EH (cell line): ENCODE measurements at places on chromosomes 12 and 14.

DNA sequence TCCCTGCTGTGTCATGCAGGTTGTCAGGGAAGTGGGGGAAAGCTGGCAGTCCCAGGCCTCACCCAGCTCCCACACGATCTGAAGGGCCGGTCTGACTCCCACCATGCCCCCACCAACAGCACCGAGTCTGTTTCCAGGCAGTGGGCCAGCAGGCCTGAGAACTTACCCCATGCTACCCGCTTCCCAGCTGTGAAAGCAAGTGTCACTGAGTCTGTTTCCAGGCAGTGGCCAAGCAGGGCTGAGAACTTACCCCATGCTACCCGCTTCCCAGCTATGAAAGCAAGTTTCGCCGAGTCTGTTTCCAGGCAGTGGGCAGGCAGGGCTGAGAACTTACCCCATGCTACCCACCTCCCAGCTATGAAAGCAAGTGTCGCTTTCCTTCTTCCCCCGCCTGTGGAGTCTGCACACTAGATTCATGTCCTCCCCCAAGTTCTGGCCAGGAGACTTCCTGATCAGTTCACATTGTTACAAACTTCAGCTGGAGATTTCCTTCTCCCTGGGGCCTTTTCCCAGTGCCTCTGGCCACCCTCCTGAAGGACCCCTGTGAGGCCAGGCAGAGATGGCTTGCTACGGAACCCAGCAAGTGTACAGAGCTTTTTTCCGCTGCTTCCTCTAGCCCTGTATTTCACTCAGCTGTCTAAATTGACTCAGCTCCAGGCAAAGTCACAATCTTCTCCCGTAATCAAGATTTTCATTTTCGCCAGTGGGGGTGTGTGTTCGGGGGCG is 435.4 kb downstream of the TMTC2 start:
- DNase-seq, result no peak

GRCh38 chr14:24908592-24909236 is 141.2 kb downstream of the STXBP6 start:
- no peak for DNase-seq

- no peak for DNase-seq
Measured at GRCh38 chr14:36505181-36505815, 14.7 kb downstream of the NKX2-1 start.

DNA sequence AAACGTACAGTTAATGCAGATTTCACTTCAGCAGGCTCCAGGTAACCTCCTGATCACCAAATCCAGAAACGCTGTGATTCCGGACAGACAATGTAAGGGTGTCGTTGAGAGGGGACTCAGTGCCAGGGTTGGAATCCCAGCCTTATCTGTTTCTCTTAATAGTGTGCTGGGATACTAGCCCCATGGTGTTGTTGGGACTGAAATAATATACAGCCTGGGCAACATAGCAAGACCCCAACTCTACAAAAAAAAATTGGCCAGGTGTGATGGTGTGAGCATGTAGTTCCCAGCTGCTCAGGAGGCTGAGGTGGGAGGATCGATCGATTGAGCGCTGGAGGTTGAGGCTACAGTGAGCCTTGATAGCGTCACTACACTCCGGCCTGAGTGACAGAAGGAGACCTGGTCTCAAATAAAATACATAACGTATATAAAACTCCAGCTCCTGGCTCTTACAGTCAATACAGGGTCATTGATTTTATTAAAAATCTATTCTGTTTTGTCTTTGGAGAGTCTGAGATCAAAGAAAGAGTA is 1.3 kb downstream of the PEBP1 start:
- DNase-seq, result no peak

- DNase-seq, result no peak
Measured at GRCh38 chr14:75619548-75619947, 41.1 kb downstream of the ERG28 start.

DNA sequence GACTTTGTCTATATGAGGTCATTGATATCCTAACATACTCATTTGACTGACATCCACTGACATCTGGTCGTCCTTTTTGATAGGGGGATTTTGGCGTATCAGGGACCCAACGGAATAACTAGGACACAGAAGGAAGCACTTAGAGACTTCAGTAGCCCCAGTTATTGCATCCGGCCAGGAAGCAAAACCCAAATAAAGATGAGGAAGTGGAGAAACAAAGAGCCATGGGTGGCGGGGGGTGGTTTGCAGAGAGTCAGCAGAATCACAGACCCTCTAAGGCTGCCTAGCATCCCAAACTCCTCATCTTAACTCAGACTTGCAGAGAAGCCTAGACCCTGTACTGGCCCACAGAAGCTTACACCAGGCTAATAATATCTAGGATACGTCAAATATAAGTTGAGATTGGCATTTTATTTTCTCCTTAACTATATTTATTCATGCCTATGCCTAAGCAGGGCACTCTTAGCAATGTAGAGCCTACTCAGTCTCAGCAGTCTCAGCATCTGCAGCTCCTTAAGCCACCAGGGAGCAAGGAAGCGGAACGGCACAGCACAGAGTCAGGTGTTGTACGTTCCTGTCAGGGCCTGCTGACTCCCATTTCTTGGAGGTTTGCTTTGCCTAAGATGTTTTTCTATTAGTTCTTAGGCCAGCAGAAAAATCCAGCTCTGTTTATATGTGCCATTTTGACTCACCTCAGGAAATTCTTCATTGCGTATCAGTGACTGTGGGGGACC is 45.1 kb downstream of the KCNA1 start:
- DNase-seq, result no peak

DNA sequence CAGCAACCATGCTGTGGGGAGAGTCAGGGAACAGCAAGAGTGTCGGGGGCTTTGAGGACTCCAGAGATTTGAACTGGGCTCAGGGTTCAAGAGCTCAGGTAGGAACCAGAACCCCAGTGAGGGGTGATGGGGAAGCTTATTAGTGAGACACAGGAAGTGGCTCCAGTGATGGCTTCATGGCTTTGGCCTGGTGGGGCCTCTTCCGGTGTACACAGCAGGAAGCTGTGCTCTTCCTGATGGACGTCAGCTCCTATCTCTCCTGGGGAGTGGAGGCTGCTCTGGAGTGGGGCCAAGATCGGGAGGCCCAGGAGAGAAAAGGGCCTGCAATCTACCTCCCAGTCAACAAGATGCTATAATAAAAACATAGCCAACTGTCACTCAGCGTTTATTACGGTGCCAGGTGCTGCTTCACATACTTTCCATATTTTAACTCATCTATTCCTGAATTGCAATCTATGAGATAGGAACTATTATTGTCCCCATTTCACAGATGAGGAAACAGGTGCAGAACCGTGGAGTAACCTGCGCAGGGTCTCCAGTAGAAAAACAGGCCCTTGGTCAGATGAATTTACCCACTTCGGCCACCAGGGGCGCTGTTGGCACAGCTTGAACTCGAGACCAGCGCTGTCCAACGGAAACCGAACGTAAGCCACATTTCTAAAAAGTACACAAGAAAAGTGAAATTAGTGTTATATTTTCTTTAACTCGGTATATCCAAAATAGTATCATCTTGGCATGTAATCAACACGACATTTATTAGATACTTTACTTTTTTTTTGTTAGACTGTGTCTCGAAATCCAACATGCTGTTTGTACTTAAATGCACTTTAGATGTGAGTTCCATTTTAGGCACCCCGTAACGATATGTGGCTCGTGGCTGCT is 63.6 kb upstream of the DLK1 start:
- peak; percentile 64 for DNase-seq

DNA sequence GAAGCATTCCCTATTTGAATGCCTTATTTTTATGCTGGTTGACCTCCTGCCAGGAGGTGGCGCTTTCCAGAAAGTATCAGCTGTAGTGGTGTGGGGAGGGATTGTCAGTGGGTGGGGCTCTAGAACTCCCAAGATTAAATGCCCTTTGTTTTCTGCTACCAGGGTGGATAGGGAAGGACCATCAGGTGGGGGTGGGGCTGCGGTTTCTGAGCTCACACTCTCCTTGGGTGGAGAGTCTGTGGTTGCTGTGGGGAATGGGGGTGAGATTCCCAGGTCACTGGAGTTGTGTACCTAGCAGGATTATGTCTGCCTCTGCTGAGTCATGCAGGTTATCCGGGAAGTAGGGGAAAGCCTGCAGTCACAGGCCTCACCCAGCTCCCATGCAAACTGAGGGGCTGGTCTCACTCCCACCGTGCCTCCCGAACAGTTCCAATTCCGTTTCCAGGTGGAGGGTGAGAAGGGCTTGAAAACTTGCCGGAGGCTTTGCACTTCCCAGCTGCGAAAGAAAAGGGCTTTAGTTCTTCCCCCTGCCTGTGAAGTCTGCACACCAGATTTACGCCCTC is 68.3 kb downstream of the ALG10B start:
- DNase-seq, result no peak

- DNase-seq, result no peak
Measured at GRCh38 chr12:128789356-128789929, 34.3 kb downstream of the SLC15A4 start.

DNA sequence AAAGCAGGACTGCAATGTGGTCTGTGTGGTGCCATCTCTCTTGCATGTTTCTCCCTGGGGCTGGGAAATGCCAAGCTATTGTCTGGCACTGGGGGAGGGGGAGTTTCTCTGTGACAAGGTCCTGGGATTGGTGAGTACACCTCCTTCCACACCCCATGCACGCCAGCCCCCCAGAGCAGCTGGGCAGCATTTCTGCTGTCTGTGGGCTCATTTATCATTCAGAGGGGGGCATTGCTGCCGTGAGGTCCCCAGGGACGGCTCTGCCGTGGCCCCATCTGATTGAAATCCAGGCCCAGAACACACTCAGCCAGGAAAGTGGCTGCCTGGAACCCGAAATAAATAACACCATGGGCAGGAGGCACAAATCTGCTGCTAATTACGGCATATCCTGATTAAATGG is 12.6 kb upstream of the FAM222A start:
- no peak for DNase-seq

- DNase-seq, result no peak
Measured at GRCh38 chr12:104604995-104605675, 148.4 kb downstream of the CHST11 start.

GRCh38 chr14:55577229-55577628 is 2.8 kb upstream of the KTN1 start:
- peak; percentile 46 for DNase-seq

DNA sequence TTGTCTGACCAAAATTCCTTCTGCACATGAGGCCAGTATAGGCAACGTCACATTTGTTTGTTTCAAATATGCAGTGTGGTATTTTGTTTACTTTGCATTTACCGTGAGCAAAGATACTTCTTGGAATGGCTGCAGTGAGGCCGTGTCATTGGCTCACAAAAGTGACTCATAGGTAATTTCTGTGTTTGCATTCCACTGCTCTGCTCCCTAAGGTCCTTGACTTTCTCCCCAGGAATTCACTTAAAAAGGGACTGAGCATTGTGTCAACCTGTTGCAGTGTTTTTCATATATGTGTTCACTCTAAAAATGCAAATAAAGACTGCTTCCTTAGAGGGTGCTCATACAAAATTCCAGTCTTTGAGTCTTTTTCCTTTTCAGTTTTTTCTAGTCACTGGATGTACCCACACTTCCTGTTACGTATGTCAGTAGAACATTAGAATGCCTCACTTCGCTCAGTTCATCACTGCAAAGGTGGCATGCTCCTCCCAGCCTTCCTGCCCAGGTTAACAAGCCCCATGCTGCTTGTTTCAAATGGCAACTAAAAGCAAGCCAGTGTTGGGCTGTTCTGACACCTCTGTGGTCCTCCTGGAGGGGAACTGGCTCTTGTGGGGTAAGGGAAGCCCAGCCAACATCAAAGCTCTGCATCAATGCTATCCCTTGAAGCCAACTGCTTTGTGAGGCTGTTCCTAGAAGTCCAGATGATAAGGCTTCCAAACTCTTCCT is 9.1 kb downstream of the C12orf76 start:
- DNase-seq, result peak; percentile 98

- DNase-seq, result no peak
Measured at GRCh38 chr12:77251799-77252198, 186.4 kb upstream of the E2F7 start.
